ENCODE measurements at places on chromosomes 6 and 20. TPM values are rescaled to one million over a fixed set of nuclear protein-coding genes. Genes with fewer than 3 reads are reported as not detected.

The FAM184A gene
- total RNA-seq: 0.33 TPM

The CST5 gene
- not detected for total RNA-seq

The GINS1 gene
- 4.5 TPM for total RNA-seq

The TRIM31 gene
- total RNA-seq: not detected

The SLC25A27 gene
- total RNA-seq: 7.0 TPM

The FERMT1 gene
- total RNA-seq: 6.4 TPM

The SNPH gene
- total RNA-seq: 12.0 TPM

The CALHM4 gene
- not detected for total RNA-seq

The CDH4 gene
- total RNA-seq: 0.10 TPM

The DDRGK1 gene
- 21.9 TPM for total RNA-seq

The LPA gene
- not detected for total RNA-seq

The HLA-DQA1 gene
- total RNA-seq: not detected

The COL19A1 gene
- 2.6 TPM for total RNA-seq

The SNAI1 gene
- total RNA-seq: 2.3 TPM

The KCNK5 gene
- total RNA-seq: 0.03 TPM

The WFDC10A gene
- not detected for total RNA-seq

The RAET1L gene
- not detected for total RNA-seq

The GSTA3 gene
- not detected for total RNA-seq

The SRMS gene
- not detected for total RNA-seq

The NFATC2 gene
- 0.30 TPM for total RNA-seq

The EYS gene
- under 0.01 TPM for total RNA-seq

The PNISR gene
- 62.0 TPM for total RNA-seq

The C6orf136 gene
- 2.5 TPM for total RNA-seq

The BMP7 gene
- not detected for total RNA-seq

The MAS1 gene
- 0.20 TPM for total RNA-seq

The ZNF831 gene
- total RNA-seq: not detected

The COX4I2 gene
- 0.13 TPM for total RNA-seq

The OTOR gene
- total RNA-seq: not detected

The NOX3 gene
- total RNA-seq: not detected

The BPIFB2 gene
- total RNA-seq: not detected

The MLN gene
- not detected for total RNA-seq

The TMEM74B gene
- 0.13 TPM for total RNA-seq

The SNX3 gene
- total RNA-seq: 207 TPM

The SERPINB1 gene
- total RNA-seq: 8.0 TPM

The ATF6B gene
- total RNA-seq: 27.5 TPM

The CST3 gene
- total RNA-seq: 515 TPM

The YIPF3 gene
- 105 TPM for total RNA-seq

The HFE gene
- 20.3 TPM for total RNA-seq

The TBX18 gene
- 45.0 TPM for total RNA-seq

The SIRPA gene
- total RNA-seq: 13.6 TPM

The TM9SF4 gene
- 69.0 TPM for total RNA-seq

The ZBP1 gene
- not detected for total RNA-seq

The UTRN gene
- 165 TPM for total RNA-seq

The LY6G5C gene
- 0.85 TPM for total RNA-seq

The GPX5 gene
- not detected for total RNA-seq
